ENCODE measurements at places on chromosomes 6 and 20.

DNA sequence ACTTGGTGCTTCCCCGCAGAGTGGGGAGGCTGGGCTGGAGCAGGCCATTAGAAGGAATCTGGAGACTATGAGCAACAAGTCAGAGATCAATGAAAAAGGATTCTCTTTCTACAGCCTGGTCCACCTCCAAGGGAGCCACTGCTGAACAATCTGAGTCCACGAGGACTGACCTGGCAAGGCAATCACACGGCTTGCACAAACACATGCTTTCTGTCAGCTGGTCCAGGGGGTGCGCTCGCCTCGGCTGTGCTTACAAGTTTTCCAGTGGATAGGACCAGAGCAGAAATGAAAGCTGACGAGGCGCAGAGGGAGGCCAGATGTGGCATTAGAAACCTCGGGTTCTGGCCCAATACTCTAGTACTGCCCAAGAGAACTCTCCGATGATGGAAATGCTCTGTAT, 18.1 kb downstream of the KCNK5 start:
- DNase-seq, result no peak

DNA sequence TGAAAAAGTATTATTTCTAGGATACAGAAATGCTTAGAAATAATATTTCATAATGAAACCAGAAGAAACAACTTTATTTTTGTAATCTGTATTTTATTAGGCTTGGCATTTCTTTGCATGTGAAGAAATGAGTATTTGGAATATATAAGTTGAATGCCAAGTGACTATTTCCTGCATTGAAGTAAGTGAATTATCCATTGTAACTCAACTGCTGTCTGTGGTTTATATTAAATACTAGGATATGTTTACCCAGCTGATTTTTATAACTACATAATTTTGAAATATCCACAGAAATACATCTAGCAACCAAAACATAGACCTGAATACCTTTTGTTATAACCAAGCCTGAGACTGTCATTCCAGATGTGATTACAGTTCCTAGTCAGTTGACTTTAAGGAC, 207.6 kb downstream of the THBS2 start:
- DNase-seq, result no peak

DNA sequence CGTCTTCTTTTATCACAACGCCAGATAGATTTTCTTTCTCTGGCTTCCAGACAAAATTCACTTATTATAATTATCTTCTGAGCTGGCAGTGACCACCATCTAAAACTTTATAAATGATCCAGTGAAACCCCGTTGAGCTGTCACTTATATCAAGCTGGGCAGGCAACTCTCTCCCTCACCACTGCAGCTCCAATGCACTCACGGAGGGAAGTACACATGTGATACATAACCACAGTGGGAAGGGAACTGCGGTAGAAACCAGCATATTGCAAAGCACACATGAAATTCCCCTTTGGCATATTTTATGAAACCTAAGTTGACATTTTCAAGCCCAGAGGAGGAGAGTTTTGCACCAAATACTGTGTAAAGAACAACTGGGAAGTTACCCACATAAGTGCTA, 536.9 kb downstream of the HACE1 start:
- no peak for DNase-seq

DNA sequence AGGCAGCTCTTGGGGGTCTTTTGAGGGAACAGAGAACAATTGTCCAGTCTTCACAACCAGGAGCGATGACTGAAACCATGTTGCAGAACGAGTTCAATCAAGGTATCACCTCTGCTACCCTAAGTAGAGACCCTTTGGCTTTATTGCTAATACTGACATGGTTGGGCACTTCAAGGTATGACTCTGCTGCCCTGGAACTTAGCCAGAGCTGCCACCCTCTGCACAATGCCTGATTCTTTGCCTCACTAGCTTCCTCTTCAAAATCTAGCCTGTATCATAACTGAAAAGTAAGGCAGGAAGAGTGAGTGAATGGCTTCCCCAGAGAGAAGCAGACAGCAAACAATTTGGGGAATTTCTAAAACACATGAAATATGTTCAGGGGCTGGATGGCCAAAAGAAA, 592.7 kb upstream of the NRSN1 start:
- no peak for DNase-seq

GRCh38 chr20:5526516-5526915, 209.8 kb upstream of the PROKR2 start:
- no peak for DNase-seq

DNA sequence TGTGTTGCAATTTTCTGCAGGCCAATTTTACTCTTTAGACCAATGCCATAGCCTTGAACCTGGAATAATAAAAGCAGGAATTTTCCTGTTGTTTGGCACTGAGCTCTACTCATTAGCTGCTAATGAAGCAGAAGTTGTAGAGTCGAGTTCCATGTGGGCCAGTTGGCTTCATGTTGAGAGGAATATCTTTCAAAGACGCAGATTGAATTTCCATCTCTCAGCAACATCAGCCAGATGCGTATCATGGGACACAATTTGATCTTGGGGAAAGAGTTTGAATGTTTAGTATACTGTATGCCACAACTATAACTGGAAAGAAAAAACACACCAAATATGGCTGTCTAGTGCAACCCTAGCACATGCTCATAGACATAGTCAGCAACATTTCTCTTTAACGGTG, 259.6 kb downstream of the BCKDHB start:
- no peak for DNase-seq

- no peak for DNase-seq
These were observed 315.6 kb upstream of the QKI start for GRCh38 chr6:163098827-163099479.

DNA sequence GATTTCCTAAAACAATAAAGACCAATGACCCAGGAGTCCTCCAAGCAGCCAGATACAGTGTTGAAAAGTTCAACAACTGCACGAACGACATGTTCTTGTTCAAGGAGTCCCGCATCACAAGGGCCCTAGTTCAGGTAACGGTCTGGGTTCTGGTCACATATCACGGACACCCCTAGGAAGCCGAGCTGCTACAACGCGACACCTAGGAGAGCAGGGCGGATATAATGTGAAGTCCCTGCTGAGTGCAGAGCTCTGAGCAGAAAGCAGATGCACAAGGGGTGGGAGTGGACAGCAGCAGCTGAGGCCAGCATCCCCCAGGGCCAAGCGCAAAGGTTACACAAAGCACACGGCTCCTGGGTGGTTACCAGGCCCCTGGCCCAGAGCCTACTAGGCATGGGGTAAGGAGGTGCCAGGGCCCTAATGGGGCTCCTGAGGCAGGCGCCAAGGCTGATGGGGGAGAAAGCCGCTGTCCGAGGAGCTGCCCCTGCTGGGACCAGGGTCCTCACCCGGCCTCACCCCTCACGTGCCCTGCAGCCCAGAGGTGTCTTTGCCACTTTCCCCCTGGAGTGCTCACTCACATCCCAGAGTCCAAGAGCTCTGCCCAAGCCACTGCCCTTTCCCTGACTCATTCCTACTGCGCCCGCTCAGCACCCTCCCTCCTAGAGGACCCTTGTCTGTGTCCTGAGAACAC, 8.4 kb downstream of the CST7 start:
- no peak for DNase-seq

DNA sequence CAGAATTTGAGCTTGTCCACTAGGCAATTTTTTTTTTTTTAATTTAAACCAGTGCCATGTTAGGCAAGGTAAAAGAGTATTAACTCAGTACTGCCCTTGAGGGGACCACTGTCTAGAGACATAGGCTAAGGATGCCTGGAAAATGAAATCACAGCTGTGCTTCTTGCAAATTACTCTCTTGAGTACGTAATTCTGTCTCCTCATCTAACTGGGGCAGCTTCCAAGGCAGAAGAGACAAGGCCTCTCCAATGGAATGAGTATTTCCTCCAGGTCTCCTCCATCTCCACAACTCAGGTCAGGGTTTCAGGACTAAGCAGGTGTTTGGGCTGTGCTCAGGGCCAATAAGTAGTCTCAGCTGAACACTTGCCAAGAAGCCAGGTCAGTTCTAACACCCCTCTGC, 33.8 kb upstream of the MRPS10 start:
- DNase-seq, result no peak

GRCh38 chr6:36200998-36201596, 4.6 kb downstream of the BRPF3 start:
- no peak for DNase-seq

- no peak for DNase-seq
These were observed 397.4 kb downstream of the C6orf118 start for GRCh38 chr6:164911873-164912580.

DNA sequence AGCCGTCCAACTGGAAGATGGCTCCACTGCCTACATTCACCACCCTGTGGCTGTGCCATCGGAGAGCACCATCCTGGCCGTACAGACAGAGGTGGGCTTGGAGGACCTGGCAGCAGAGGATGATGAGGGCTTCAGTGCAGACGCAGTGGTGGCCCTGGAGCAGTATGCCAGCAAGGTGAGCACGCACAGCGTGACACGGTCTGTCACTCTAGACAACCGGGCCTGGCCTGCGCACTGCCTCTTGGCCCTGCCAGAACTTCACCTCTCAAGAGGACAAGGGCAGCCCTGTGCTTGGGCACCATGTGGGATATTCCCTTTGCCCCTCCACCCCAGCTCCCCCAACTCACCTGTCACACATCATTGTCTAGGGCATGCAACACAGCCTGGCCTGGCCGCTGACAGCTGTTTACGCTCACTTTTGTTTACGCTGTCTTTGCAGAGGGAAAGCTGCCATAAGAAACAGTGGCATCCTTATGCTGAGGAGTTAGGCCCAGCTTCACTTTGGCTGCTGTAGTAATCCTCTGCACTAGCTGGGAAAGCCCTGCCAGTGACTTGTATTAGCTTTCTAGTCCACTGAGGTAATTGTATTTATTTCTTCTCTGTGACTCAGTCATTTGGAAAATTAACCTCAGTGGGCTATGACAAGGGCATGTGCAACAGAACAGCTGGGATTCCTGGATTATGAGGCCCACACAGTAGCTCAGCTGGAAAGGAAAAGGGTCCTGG, 9.8 kb upstream of the DEF6 start:
- DNase-seq, result no peak

- no peak for DNase-seq
These were observed 74.0 kb downstream of the GRM4 start for GRCh38 chr6:34071884-34072379.
